ENCODE measurements at places on chromosomes 1 and 21.

DNA sequence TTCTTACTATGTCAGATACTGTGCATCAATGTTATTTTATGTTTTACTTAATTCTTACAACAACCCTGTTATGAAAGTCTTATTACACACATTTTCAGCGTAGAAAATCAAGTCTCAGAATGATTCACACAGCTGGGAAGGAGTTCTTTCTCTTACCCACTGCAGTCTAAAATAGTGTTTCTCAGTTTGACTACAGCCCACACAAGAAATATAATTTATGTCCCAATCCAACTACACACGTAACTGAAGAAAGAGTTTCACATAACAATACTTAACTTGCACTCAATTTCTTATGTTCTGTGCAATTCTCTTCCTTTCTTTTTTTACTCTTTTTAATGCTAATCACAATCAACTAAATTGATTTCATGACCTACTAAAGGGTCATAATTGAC is 252.8 kb upstream of the ADGRL2 start:
- DNase-seq: no peak

GRCh38 chr1:229230893-229231753 is 39.8 kb upstream of the RAB4A start:
- DNase-seq: peak; percentile 60

DNA sequence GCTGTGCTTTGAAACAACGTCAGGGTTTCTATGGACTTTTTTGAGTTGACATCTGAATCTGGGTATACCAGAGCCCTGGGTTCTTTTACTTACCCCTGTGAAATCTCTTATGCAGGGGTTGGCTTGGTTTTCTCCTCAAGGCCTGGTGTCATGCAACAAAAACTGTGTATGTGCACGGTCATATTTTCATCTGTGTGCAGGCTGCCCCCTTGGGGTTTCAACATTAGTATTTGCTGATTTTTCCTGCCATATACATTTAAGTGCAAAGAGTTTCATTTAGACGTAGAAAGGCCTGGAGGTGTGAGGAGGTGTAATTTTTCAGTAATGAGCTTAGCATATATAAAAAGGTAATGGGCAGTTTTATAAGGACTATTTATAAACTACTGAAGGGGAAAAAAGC is 22.0 kb upstream of the ZBTB18 start:
- DNase-seq: no peak

GRCh38 chr1:2204415-2205190 is 10.0 kb upstream of the FAAP20 start:
- peak; percentile 27 for DNase-seq

DNA sequence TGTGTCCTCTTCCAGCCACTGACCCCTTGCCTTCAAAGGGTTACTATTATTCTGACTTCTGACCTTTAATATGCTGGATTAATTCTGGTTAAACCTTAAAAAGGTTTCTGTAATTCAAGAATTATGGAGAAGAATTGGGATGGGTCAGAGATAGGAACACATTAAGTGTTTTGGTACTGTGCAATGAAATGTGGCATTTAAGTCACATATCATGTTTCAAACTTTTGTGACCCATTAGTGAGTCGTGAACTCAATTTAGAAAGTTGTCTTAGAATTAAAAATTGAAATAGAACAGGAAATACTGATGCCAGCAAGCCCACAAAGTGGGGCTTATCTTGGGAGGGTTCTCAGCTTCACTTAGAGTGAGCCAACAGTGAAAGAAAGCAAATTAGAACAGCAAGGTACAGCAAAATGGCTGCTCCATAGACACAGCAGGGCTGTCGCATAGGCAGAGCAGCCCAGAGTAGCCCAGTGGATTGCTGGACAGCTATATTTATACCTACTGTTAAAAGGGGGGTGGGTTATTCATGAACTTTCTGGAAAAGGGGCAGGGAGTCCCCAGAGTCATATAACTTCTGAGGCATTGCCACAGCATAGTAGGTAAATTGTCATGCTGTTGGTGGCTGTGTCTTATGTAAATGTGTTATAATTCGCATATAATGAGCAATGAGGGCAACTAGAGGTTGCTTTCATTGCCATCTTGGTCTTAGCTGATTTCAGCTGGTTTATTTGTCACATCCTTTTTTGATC is 10.5 kb downstream of the SCP2 start:
- no peak for DNase-seq

DNA sequence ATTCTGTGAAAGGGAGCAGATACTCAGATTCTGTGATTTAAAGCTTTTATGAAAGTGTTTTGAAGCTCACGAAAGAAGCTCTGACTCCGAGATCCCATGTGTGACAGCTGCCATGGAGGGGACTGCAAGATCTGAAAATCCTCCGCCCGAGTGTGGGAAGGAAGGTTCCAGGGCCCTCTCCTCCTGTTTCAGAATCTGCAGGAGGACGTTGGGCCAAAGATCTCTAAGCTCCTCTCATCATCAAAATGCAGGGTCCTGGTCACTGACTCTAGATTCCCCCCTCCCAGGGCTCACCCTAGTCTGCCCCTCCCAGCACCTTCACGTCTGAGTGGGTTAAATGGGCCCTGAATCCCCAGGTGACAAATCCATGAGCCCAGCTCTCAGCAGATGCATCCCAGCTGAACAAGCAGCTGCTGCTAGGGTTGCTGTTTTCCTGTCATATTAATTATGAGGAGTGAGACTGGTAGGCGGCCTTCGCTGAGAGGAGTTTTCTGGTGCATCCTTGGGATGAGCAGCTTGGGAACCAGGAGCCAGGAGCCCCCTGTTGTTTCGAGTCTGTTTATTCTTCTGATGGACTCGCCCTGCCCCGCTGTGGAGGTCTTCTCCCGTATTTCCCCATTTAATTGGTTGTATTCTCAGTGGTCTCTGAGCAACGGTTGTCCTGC is 402.0 kb downstream of the MATN1 start:
- DNase-seq: no peak

DNA sequence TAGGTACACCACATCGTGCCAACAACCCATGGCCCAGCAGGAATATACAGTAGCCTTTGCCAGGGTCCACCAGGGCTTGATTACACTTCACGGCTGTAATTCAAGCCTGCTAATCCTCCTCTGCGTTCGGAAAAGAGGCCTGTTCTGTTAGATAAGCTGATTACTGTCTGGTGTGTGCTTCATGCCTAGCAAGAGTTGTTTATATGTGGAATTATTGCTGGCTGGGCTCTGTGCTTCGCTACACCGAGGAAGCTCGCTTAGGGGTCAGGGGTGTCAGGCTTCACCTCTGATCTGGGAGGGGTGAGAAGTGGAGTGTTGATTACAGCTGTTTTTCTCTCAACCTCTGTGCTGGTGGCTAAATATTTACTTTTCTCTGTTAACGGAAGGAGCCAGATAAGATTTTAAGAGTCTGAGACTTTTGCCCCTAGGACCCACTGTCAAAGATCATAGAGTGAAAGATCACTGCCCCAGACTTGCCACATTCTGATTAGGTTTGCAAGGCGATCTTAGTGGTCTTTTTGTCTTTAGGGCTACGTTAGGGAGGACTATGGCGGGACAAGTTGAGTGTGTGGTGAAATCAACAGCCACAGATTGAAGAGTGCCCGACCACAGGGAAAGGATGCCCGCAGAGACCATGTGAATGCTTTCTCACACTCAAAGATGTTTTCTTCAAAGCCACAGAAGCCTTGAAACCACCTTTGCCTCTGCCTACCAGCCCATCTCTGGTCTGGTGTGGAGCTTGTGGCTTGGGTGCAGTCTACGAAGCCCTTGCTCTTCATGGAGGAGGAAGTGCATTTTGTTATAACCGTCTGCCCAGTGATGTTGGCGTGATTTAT is 216.1 kb downstream of the PBX1 start:
- DNase-seq: no peak

- DNase-seq: no peak
Measured at GRCh38 chr1:217153361-217153760, 430.1 kb upstream of the ESRRG start.

- no peak for DNase-seq
Measured at GRCh38 chr1:233621923-233622322, 8.0 kb downstream of the KCNK1 start.

DNA sequence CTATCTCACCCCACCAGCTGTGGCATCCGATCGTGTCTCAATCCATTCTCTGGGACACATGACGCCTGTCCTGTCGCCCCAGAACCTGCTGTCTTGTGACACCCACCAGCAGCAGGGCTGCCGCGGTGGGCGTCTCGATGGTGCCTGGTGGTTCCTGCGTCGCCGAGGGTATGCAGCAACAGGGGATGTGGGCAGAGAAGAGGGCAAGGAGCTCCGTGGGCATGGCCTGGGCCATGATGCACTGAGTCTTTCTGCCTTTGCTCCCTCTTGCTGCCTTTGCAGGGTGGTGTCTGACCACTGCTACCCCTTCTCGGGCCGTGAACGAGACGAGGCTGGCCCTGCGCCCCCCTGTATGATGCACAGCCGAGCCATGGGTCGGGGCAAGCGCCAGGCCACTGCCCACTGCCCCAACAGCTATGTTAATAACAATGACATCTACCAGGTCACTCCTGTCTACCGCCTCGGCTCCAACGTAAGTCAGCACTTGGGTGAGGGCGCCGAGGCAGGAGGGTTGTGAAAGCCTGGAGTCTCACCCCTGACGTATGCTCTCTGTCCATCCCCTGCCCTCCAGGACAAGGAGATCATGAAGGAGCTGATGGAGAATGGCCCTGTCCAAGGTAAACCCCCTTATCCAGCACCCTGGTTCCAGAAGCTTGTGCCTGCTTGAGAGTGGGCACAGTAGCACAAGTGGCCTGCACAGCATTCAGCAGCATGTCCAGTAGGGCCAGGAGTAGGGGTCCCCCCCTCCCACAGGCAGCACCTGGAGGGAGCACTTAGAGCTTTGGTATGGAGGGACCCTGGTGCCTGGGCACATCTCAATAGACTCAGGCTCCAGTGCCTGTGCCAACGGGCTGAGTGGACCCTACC is 8.8 kb downstream of the TINAGL1 start:
- no peak for DNase-seq

DNA sequence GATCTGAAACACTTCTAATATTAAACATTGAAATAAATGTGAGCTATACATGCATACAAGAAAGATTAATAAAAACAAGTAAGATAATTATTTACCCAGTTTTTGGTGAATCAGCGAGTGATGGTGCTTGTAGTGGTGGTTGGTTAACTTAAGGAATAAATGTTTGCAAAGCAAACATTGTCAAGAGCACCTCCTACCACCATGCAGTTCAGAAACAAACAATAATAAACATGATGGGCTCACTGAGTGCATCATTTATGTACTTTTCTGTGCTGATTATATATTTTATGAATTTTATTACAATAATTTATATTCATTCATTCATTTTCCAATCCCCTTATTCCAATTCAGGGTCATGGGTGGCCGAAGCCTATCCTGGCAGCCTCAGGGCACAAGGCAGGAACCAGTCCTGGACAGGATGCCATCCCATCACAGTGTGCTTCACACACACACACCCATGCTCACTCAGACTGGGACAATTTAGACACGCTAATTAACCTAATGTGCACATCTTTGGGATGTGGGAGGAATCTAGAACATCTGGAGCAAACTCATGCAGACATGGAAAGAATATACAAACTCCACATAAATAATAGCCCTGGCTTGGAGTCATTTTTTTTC is 57.8 kb downstream of the ZMYM4 start:
- no peak for DNase-seq

- no peak for DNase-seq
Measured at GRCh38 chr1:41286992-41287391, 44.9 kb upstream of the SCMH1 start.

DNA sequence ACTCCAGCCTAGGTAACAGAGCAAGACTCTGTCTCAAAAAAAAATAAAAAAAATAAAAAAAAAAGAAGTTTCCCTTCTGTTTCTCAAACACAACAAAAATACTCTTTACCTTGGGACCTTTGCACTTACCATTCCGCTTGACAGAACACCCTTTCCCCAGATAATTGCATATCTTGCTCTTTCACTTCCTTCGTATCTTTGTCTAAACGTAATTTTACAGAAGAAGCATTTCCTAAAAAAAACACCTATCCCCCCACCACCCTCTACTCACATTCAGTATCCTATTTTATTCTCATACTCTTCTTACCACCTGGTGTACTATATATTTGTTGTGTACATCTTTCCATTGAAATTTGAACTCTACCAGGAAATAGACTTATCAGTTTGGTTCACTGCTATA is 32.7 kb downstream of the ASH1L start:
- no peak for DNase-seq

- no peak for DNase-seq
Measured at GRCh38 chr21:30478004-30478403, 2.2 kb downstream of the KRTAP19-1 start.

GRCh38 chr1:219385787-219386427 is 212.2 kb downstream of the LYPLAL1 start:
- DNase-seq: peak; percentile 71

- DNase-seq: no peak
Measured at GRCh38 chr21:44890338-44890931, 16.9 kb upstream of the PTTG1IP start.

- DNase-seq: no peak
Measured at GRCh38 chr1:21507511-21508270, 1.5 kb upstream of the ALPL start.

DNA sequence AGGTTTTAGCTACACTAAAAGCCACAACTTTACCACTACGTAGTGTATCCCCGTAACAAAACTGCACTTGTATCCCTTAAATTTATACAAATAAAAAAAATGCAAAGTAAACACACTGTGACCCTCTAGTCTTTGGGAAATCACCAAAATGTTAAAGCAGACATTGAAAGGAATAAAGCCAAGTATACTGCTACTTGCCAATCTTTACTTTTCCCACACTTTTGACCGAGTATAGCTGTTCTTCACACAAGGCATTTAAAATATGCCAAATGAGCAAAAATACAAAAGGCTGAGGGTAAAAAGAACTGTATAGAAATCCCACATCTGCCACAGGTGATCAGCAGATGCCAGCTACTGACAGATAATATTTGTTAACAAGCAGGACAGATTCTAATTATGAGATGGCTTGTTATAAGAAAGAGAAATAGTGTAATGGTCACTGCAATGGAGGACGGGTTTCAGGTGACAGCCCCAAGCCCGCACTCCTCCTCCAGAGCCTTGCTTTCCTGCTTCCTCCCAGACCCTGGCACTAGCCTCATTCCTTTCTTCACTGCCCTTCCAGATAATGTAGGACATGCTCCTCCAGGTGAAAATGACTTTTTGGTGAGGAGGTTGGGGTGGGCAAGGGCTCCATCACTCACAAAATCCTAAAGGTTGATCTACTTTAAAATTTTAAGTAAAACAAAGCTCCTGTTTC is 18.1 kb downstream of the KCNT2 start:
- no peak for DNase-seq

DNA sequence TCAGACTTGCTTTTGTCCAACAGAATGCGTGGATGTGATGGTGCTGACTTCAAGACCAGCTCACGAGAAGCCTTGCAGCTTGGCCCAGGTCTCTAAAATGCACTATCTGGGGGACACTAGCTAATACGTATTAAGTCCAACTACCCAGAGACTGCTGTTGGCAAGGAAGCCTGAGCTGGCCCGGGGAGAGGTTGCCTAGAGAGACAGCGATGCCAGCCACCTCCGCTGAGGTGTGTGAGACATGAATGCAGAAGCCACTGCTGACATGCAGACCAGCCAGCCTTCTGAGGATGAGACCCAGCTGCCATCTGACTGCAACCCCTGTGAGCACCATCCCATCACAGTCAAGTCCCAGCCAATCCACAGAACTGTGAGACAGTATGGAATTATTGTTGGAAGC is 32.5 kb downstream of the THAP3 start:
- DNase-seq: no peak

- no peak for DNase-seq
Measured at GRCh38 chr1:204564835-204565234, 48.6 kb downstream of the MDM4 start.

Measured in M059J (cell line).